Right atrium auricular region (tissue), 2 donors: ENCODE measurements at places on chromosomes 7 and 10.

DNA sequence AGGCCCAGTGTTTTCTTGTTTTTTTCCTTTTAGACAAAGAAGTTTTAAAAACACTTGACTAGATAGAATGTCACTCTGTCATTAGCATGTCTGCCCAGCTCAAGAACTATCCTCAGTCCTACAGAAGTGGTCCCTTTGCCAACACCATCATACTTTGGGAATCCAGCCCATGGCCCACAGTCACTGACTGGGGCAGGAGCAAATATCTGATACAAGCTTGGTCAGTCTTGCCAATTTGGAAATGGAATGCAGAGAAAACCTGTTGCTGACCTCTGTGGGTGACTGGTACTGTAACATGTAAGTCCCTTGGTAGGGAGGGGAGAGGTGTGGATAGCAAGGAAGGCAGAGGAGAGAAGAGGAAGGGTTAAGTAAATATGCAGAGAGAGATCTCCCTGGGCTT lies 47.8 kb downstream of the IPMK start:
- no peaks in the 10 kb centered on the region for H3K27me3 ChIP-seq
- no peak for DNase-seq
- H3K4me3 ChIP-seq = no peak overlapping the region
- H3K27ac ChIP-seq = no peak overlapping the region

GRCh38 chr7:2675256-2675764 lies 12.7 kb upstream of the AMZ1 start:
- no peaks in the 10 kb centered on the region for H3K36me3 ChIP-seq
- no peak overlapping the region for H3K27ac ChIP-seq
- DNase-seq = no peak
- H3K27me3 ChIP-seq = no peaks in the 10 kb centered on the region
- H3K4me3 ChIP-seq = no peak overlapping the region
- no peaks in the 10 kb centered on the region for H3K4me1 ChIP-seq

GRCh38 chr7:101731502-101732084 lies 85.8 kb upstream of the CUX1 start:
- H3K27me3 ChIP-seq = no peaks in the 10 kb centered on the region
- no peaks in the 10 kb centered on the region for H3K36me3 ChIP-seq
- no peak overlapping the region for H3K4me3 ChIP-seq
- H3K27ac ChIP-seq = no peak overlapping the region

GRCh38 chr7:94295850-94296249 lies 98.8 kb upstream of the COL1A2 start:
- H3K4me3 ChIP-seq = peak overlapping the region; percentile 24
- DNase-seq = no peak
- no peaks in the 10 kb centered on the region for H3K4me1 ChIP-seq
- no peaks in the 10 kb centered on the region for H3K36me3 ChIP-seq
- peak overlapping the region; percentile 70 for H3K27ac ChIP-seq
